Naive B cell (primary cell): ENCODE measurements at places on chromosomes 4 and X.
A peak's percentile ranks its signal among the peaks of the same experiment; 100 is the strongest.

GRCh38 chr4:87601361-87601760 lies 7.0 kb upstream of the DSPP start:
- no peak for DNase-seq

DNA sequence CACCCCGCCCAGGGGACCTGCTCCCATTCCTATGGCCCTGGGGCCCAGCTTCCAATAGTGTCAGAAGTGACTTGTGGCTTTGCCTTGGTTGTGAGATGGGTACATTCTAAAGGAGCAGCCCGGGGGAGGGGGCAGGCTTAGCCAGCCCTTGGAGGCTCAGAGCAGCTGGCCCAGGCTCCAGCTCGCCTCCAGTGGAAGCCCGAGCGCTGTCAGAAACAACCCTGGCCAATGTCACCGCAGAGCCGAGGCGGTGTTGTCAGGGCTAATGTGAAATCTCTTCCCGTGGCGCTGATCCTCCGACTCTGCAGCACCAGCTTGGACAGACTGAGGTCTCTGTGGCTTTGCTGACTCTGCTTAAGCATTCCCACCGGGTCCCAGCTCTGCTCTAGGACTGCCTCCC lies 29.2 kb upstream of the ZNF81 start:
- no peak for DNase-seq

GRCh38 chr4:102493794-102494193 lies 7.4 kb upstream of the NFKB1 start:
- DNase-seq, result no peak

DNA sequence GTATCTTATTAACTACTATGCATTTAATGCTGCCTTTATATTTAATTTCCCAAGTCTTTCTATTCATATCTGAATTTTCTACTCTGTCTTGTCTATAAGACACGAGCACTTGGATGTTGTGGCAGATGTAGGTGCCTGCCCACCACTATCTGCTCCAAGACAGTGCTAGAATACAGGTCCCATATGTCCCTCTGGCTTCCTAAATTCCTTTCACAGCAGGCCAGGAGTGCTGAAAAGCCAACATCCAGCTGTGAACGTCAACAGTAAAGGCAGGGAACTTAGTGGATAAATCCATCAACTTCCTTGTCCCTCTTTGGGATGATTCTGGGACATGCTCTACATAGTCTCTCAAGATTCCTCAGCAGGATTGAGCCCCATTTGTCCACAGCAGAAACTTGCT lies 245.1 kb upstream of the ETNPPL start:
- DNase-seq, result no peak

DNA sequence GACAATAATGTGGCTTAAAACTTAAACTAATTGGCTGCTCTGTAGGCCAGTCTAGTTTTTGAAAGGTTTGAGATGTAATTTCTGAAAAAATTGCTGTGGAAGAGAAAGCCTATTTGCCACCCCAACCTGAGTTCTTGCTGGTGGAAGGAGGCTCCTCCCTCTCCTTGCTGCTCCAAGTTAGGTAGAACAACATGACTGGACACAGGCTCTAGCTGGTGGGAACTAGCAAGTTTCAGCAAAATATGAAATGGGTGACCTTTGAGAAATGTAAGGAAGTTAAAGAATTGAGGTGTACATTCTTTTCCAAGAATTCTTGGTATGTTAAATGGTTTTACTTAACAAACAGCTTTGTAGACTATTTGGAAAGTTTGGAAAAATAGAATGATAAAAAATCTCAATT lies 8.0 kb downstream of the RPL34 start:
- DNase-seq, result no peak

DNA sequence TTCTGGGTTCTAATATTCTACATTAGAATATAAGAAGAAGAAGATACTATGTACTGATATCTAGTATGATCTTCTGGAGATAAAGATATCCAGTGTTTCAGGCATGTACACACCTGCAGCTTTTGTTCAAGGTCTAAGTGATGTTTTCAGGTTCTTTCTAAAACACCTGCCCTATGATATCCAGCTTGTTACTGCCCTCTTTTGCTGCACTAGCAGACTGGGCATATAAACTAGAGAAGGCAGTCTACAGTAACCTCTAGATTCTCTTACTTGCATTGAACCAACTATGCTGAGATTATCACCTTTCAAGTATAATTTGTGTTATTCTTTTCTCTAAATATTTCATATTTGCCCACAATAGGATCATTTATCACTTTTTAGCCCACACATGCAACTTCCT lies 1.9 kb upstream of the FRYL start:
- no peak for DNase-seq

DNA sequence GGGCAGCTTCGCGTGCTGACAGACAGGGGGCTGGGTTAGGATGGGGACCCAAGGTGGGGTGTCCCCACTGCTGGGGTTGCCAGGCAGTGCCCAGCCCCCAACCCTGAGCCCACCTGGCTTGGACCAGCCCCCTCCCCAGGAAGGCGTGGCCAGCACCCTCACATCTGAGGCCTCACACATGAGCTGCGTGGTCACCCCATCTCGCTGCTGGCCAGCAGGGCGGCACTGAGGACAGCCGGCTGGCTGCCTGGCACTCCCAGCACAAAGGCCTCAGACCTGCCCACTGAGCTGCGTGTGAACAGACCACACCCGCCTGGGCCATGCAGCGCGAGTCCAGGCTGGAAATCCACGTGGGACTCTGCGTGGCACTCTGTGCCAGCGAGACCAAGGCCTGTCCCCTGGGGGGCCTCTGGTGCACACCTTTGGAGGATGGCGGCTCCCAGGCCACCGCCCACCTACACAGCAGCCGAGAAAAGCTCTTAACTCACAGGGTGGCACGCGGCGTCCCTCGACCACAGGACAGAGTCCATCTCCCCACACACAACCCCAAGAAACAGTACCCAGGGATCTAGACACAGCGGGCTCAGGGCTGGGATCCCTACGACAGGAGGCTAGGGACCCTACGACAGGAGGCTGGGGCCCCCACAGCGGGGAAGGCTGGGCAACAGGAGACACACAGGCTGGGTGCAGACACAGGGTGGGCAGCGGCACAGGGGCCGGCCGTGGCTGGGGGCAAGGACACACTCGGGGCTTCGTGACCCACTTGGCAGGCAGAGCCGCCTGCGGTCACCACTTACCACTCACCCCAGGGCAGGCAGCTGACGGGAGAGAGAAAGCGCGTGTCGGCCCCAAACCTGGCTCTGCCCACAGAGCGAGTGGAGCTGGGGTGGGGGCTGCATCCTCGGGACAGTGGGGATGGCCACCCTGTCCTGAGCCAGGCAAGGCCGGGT lies 9.8 kb downstream of the DGKQ start:
- no peak for DNase-seq

- no peak for DNase-seq
Observed at GRCh38 chrX:103063191-103063845, 653 bp downstream of the BEX1 start.

- no peak for DNase-seq
Observed at GRCh38 chr4:4831266-4831665, 28.2 kb upstream of the MSX1 start.

GRCh38 chr4:123393721-123394120 lies 2.9 kb upstream of the SPRY1 start:
- no peak for DNase-seq

DNA sequence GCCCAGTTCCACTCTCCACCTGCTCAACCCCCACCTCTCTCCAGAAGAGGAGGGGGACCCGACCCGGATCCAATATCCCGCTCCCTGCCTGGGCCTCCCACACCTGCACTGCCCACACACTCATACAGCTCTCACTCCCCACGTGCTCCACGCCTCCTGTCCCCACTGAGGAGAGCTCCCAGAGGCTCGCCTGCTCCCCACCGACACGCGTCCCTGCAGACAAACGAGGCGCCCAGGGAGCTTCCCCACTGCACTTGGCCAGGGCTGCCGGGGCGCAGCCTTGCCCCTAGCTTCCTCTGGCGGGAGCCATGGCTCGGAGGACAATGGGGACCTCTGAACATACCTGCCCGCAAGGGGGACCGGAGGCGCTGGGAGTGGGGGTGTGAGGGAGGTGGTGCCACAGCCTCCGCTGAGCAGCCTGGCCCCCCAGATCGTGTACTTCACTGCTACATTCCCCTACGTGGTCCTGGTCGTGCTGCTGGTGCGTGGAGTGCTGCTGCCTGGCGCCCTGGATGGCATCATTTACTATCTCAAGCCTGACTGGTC lies 5.0 kb downstream of the SLC6A8 start:
- DNase-seq, result no peak

DNA sequence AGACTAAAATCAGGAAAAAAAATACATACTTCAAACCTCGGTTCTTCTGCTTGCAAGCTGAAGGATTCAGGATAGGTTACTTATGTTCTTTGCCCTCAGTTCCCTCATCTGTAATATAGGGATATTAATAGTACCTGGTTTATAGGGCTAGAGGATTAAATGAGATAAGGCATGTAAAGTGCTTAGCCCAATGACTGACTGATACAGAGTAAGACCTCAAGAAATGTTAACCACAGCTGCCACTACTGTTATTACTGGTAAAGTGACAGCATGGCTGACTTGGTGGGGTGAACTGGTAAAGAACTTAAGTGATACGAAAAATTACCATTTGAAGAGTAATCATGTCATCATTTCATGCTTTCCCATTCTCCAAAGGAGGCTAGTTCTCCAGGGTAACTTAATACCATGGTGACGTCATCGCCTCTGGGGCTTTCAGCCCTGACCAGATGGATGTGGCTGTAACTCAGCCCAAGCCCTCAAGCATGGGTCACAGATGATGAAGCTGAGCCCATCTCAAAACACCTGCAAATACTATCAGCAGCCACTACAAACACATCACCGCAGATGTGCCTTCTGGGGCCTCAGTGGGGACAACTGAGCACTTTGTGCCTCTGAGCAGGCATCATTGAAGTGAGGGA lies 44.5 kb upstream of the SCML1 start:
- no peak for DNase-seq

- DNase-seq, result no peak
Observed at GRCh38 chrX:6768881-6769280, 234.0 kb upstream of the VCX3A start.

DNA sequence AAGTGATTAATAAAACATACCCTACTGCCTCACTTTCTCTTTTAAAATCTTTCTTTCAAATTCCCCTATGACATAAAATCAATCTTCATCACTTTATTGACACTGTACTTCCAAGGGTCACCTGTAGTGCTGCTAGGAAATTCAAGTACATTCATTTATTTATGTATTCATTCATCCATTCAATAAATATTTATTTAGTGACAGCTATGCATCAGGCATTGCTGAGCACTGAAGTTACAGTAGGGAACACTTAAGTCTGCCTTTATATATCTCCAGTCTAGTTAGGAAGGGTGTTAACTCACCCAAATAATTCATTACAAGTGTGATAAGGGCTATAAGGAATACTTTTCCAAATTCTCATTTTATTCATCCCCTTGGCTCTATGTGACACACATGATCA lies 2.3 kb downstream of the SYTL5 start:
- DNase-seq, result no peak

GRCh38 chrX:97372001-97372766 lies 488.5 kb downstream of the RPA4 start:
- no peak for DNase-seq

GRCh38 chr4:54882616-54883015 lies 224.9 kb downstream of the KIT start:
- no peak for DNase-seq

DNA sequence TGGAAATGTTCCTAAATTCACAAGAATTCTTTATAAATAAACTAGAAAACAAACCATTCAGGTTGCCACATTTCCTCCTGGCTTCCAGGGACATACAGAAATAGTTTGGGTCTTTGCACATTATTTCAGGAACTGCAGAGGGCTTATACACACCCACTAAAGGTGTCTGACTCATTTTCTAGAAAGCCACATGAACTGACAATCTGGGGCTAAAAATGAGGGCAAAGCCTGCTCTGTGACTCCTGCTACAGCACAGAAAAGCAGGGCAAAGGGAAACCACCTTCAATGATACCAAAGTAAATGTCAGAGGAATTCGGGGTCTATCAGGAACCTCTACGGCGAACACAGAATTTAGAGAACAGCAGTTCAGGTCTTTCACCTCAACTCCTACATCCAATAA lies 112.2 kb upstream of the MAP3K15 start:
- no peak for DNase-seq

GRCh38 chrX:130704053-130705038 lies 198.7 kb downstream of the ENOX2 start:
- DNase-seq, result no peak

DNA sequence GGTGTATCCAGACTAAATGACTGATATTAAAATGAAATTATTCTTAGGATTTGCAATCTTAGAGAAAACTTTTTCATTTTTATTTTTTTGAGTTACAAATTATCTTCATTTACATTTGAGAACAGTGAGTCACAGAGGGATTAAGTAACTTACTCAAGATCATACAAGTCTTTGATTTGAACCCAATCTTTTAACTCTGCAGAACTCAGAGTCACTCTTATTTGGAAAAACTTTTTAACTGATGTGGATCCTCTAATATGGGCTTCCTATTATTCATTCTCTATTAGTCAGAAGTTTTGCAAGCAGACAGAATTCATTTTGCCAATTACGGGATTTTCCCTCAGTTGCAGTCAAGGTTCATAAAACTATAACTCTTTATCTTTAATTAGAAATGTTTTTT lies 20.1 kb downstream of the HPRT1 start:
- no peak for DNase-seq

DNA sequence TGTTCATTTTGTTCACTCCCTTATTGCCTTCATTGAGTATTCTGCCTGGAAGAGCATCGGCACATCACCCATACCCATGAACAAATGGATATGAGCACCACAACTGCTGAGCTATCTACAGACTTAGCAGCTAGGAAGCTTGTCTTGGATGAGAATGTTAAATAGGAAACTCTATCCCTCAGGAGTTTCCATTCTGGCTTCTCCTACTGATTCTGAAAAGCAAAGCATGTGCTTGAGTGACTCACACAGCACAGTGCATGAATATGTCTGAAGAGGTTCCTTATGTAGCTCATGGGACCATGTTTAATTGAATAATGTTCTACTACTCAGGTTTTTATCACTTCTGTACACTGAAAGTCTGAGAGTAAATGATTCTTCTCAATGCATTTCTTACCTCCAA lies 57.3 kb upstream of the MXRA5 start:
- DNase-seq, result no peak

- DNase-seq, result no peak
Observed at GRCh38 chr4:8910100-8910821, 38.6 kb upstream of the HMX1 start.

- DNase-seq, result peak; percentile 51
Observed at GRCh38 chr4:16205298-16206164, 20.7 kb downstream of the TAPT1 start.

DNA sequence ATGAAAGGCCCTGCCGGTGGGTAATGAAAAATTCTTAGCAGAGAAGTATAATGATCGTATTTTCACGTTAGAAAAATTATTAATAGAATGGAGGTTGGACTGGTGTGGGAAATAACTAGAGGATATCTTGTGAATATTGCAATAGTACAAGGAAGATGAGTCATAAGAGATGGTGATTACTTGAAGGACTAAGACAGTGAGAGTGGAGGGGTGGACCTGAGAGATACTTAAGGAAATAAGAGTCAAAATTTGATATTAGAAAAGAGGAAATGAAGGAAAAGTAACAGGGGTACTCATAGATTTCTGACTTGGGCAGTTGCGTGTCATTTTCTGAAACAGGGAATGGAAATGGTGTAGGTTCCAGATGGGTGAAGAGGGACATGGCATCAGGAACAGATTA lies 1.7 kb upstream of the USP53 start:
- DNase-seq, result no peak
